NCI-H146 (cell line): ENCODE measurements at places on chromosomes 2 and 18.

DNA sequence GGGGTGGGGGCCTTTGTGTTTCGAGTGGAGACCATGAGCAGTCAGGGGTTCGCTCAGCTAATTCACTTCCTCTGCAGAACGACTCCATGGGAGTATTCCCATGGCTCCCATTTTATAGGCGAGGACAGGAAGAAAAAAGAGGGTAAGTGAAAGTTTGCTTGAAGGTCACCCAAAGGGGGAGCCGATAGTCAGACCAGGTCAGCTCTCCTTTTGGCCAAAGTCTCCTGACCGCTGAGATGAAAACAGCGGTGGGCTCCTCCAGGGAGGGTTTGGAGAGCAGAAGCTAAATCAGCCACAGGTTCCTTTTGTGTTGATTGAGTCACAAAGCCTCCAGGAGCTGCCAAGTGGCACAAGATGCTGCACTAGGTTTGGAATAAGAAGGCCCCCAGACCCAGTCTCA is 34.1 kb upstream of the CTAGE1 start:
- peak; percentile 15 for DNase-seq

DNA sequence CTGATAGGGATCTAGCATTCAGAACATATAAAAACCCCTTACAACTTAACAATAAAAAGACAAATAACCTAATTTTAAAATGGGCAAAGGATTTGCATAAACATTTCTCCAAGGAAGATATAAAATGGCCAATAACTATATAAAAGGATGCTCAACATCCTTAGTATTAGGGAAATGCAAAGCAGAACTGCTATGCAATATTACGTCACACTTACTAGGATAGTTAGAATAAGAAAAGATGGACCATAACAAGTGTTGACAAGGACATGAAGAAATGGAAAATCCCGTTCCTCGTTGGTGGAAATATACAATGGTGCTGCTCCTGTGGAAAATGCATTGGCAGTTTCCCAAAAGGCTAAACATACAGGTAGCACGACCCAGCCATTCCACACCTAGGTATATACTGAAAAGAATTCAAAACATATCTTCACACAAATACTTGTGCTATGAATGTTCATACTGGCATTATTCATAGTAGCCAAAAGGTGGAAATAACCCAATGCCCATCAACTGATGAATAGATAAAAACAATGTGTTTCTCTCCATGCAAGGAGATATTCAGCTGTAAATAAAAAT is 48.2 kb upstream of the REV1 start:
- DNase-seq = no peak

GRCh38 chr18:48940854-48941611 is 9.7 kb downstream of the SMAD7 start:
- DNase-seq = no peak

DNA sequence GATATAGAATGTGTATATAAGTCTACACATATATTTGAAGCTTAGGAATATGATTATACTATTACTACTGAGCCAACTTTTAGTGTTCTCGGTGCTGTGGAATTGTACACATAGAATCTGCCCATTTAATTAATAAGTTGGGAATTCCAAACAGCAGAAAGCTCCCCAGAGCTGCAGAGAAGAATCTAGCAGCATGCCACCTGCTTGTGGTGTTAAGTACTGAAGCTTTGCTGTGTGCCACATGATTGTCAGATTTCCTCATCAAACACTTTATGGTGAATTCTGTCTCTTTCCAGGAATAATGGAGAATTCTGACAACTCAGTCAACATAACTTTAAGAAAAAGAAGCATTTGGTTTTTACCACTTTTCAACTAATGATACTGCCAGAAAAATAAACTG is 117.8 kb downstream of the WDSUB1 start:
- no peak for DNase-seq

- no peak for DNase-seq
Measured at GRCh38 chr2:15263976-15264685, 297.0 kb downstream of the NBAS start.

DNA sequence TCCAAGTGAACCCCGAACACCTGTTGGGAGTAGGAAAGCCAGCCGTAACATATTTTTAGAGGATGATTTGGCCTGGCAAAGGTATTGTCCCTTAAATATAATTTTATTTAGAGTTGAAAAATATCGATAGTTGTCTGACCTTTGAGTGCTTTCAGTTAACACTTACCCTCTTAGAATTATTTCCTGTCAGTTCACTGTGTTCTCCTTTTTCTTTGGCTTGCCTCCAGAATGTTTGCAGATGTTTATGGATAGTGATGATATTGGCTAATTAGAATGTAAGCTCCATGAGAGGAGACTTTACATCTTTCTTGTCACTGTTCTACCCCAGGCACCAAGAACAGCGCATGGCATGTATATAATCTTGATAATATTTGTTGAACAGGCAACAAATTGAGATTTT is 19.8 kb downstream of the PIKFYVE start:
- no peak for DNase-seq

GRCh38 chr2:228675091-228675490 is 493.6 kb upstream of the SPHKAP start:
- DNase-seq = no peak

DNA sequence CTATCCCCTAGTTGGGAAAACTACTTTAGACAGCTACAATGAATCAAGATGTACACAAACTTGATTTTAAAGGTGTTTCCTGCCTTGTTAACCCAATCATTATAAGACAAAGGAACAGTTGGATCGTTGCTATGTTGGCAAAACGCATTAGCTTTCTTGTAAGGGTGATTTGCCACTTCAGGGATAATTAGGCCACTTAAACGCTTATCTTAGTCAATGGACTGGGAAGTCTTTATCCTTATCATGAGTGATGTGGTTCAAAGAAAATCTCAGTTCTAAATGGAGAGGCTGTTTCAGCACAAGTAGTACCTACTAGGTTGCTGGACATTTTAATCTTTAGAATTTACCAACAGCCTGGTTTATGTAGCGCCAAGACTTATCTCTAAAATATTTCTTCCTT is 406.1 kb upstream of the MEX3C start:
- DNase-seq = peak; percentile 42

DNA sequence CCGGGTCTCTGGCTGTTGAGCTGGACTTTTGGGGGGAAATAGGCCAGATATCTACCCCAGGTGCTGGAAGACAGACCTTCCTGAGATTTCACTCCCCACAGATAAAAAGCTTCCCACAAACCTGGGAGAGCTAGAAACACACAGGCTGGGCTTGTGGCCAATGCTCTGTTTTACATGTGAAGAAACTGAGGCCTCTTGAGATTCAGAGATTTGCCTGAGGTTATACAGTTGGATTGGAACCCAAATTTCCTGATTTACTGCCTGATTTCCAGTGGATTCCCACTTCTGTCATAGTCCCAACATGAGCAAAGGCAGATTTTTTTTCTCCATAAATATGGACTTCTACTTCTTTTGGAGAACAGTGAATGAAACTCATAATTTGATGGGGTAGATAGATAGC is 360.2 kb downstream of the SETBP1 start:
- no peak for DNase-seq

DNA sequence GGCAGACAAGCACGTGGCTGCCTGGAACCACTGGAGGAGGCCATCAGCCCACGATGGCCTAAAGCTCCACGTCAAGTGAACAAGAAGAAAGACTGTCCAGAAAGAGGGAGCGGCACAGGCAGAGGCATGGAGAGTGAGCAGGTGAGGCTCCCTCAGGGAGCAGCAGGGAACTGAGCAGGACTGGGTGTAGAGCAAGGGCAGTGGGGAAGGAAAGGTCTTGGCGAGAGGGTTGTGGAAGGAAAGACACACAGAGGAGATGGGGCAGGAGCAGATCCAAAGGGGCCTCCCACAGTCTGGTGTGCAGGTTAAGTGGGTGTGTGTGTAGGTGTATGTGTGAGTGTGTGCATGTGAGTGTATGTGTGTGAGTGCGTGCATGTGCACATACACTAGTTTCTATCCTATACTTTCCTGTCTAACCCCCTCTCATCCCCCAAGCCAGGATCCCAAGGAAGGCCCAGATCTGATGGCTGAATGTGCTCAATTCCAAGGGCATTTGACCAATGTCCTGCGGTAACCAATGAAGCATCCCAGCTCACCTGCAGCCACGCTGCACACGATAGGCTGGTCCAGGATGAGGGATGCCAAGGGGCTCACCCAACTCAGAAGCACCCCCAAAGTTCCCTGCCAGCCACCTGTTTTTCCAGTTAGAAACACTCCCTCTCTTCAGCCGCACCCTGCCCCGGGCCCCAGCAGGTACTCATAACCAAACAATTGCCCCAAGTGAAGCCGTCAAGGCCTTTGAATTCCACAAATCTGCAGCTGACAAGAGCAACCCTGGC is 262.5 kb upstream of the RAB6C start:
- DNase-seq = no peak

DNA sequence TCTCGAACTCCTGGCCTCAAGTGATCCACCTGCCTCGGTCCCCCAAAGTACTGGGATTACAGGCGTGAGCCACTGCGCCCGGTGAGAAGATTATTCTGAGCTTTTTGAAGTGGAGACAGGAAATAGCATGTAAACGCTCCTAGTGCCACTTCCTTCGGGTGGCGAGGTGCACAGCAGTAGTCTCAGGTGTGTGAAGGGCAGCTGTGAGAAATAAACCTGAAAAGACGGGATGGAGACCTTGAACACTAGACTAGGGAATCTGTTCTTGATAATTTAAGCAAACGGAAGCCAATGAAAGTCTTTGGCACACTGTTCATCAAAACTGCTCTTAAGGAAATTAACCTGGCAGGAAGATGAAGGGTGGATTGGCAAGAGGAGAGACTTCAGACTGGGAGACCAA is 439 bp upstream of the PLEKHH2 start:
- DNase-seq = peak; percentile 74

- DNase-seq = no peak
Measured at GRCh38 chr2:196750291-196750923, 49.1 kb downstream of the GTF3C3 start.

DNA sequence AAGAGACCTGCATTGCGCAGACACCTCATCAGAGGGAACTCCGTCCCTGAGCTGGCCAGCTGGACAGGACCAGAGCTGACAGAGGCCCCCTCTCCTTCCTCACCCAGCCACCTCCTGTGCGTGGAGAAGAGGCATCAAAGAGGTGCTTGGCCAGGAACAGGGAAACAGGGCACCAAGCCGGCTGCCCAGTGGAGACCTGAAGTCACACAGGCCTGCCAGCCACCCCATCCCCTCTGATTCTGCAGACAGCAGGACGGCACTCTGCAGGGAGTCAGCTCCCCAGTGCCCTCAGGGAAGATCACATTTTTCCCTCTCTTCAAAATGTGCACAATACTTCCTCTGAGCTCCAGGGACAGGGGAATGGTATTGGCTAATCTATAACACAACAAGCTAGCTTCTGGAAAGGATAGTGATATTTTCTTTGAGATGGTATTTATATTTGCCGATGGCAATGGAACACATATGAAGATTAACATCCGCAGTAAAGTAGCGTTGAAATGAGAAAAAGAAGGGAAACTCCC is 30.5 kb downstream of the SLC1A4 start:
- DNase-seq = no peak

DNA sequence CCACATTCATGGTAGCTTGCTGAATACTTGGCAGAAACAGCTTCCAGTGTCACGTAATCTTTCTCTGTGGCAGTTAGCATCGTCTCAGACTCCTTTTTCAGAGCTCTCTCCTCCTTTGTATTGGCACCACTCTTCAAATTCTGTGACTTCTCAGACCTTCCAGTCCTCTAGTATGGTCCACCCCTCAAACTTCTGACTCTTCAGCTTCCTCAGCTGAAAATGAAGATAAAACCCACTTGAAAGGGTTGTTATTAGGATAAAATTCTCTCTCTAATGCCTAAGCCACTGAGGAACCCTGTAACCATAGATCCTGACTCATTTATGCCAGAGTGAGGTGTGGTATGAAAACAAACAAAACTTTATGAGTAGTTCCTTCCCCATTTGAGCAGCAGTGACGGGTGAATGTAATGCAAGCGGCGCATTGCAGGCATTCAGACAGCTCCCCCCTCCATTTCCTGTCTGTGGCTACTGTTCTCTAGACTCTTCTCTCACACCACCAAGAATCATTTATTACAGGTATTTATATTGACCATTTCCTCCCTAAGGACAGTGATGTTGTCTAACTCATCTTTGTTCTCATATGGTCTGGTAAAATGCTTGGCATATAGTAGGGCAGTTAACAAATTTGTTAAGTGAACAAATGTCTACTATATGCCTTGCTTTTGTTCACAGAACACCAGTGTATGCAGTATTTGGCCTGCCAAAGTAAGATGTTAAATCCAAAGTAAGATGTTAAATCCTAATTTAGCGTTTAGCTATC is 35.3 kb downstream of the GALNT1 start:
- no peak for DNase-seq

- peak; percentile 66 for DNase-seq
Measured at GRCh38 chr18:44325903-44326635, 354.6 kb upstream of the SETBP1 start.

DNA sequence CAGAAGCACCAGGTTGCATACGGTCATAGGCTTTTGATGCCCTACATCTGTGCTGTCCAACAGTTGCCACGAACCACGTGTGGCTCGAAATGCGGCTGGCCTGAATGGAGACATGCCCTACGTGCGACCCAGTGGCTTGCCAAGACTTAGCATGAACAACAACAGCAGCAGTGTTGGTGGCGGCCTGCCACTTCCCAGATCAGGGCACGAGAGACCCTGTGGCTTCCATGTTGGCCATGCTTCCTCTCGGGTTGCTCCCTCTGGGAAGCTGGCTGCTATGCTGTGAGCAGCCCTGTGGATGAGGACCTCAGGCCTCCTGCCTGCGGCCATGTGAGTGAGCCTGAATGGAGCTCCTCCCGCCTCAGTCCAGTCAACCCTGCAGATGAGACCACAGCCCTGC is 212.3 kb downstream of the HDAC4 start:
- no peak for DNase-seq

GRCh38 chr18:73563345-73563744 is 584.3 kb downstream of the FBXO15 start:
- DNase-seq = no peak

DNA sequence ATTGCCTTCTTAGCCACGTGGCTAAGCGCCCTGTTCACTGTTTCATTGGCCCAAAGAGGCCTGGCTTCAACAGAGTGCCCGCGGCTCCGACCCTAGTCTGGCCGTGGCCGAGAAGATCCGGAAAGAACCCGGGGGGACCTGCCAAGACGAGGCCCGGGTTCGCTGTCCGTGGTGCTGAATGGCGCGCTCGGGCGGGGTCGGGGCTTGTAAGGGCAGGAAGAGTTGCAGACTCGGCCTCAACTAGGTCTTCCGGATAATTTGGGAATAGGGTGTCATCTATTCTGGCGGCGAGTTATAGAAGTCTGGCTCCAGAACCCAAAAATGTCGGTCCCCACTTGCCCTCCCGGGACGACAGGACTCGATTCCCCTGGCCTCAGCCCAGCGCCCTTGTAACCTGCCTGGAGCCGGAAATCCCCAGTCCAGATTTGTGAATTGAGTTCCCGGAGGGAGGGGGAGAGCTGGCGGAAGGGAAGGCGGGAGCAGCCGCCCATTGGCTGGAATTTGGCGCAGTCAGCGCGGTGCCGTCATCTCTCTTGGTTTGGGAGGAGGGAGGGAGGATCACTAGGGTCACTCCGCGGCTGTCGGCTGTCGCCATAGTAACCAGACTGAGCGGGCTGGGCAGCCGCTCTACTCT is 3.5 kb downstream of the CDK5R2 start:
- DNase-seq = peak; percentile 92

- DNase-seq = no peak
Measured at GRCh38 chr2:12771154-12771553, 54.4 kb downstream of the TRIB2 start.

- peak; percentile 91 for DNase-seq
Measured at GRCh38 chr2:102736110-102736409, 25.8 kb upstream of the TMEM182 start.
